CD8-positive, alpha-beta memory T cell (primary cell): ENCODE measurements at places on chromosomes 1 and 21.

- no peak for DNase-seq
Observed at GRCh38 chr1:176174108-176174507, 33.0 kb downstream of the COP1 start.

DNA sequence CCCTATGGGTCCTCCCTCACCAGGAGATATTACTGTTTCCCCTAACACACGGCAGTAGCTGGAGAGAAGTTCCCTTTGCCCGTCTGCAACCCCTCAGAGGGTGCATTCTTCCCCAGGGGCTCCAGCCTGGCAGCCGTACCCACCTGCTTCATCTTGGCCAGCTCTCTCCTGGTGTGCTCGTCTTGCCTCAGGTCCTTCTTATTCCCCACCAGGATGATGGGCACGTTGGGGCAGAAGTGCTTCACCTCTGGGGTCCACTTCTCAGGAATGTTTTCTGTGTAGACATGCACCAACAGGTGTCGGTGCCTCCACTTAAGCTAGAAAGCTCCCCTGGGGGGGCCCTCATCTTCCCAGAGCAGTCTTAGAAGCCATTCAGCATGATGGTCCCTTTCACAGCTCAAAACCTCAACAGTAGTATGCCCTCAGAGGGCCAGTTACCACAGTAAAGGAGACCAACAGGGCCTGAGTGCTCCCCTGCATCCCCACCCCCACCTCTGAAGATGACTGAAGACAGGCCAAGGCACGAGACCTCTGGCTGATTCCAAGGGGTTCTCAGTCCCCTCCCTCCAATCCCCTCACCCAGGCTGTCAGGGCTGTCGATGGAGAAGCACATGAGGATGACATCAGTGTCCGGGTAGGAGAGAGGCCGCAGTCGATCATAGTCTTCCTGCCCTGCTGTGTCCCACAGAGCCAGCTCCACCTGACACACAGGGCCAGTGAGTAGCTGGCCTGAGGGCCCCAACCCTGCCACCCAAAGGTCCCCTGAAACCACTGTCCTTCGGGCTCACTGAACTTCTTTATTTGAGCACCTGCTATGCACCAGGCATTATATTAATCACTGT, 4.3 kb downstream of the RHOC start:
- no peak for DNase-seq

GRCh38 chr1:170886460-170886859, 48.9 kb upstream of the MROH9 start:
- no peak for DNase-seq

DNA sequence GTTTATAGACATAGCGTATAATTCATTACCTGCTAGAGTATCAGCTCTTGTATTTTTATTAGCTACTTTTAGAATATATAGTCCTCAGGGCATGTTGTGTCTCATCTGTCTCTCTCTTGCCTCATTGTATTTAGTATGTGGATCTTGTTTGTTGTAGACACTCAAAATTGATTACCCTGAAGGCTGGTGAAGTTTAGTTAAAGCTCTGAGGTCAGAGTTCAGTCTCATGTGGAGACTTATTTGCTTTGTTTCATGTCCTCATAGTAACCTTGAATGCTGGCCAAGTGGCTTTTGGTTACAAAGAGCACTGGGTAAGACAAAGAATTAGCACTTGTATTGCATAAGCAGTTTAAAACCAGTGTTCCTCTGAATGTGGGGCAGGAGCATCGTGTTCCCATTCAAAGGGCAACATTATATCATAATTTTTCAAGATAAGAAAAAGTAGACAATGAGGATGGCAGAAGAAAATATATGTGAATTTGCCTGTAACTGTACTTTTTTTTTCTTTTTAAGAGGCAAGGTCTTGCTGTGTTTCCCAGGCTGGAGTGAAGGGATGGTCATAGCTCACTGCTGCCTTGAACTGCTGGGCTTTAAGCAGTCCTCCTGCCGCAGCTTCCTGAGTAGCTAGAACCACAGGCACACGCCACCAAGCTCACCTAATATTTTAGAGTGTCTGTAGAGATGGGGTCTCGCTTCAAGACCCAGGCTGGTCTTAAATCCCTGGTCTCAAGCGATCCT, 17.4 kb downstream of the CNST start:
- DNase-seq = no peak

DNA sequence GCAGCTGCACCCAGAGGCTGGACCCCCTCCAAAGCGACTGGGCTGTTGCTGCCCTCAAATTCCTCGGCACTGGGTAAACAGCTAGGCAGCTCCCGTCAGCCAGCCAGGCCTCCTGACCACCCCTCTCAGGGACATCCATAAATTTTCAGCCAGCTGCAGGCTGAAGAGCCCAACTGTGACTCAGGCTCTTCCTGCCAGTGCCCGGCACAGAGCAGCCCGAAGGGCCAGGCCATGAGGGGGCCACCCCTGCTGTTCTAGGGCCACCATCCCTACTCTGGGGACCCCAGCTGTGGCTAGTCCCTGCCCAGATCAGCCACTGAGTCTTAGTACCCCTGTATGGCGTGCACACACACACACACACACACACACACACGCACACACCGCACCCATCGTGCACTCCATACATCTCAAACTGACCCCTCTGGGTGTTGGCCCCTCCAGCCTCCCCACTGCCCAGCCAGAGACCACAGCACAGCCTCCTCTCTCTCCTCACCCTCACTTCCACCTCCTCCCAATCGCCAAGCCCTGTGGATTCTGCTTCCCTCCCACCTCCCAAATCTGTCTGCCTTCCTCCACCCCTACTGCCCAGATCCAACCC, 6.2 kb upstream of the LAPTM5 start:
- DNase-seq = no peak
